ENCODE measurements at places on chromosomes 11 and 22. TPM values are rescaled to one million over a fixed set of nuclear protein-coding genes. Genes with fewer than 3 reads are reported as not detected.

DNA sequence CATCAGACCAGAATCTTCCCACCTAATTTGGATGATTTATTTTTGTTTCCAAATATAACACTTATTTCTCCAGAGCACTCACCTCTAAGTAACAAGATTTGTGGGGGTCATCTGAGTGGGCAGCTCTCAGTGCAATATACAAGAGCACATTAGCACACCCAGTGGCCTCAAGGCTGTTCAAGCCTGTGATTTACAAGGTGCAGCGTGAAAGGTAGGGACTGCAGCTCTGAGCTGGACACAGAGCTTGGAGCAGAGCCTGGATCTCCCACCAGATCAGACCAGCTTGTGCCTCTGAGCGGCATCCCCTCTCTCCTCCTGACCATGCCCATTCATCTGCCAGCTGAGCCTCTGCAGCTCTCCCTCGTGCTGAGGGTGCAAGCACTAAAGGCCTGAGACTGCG, 323.3 kb upstream of the ZC3H12C start:
- no peak for DNase-seq

DNA sequence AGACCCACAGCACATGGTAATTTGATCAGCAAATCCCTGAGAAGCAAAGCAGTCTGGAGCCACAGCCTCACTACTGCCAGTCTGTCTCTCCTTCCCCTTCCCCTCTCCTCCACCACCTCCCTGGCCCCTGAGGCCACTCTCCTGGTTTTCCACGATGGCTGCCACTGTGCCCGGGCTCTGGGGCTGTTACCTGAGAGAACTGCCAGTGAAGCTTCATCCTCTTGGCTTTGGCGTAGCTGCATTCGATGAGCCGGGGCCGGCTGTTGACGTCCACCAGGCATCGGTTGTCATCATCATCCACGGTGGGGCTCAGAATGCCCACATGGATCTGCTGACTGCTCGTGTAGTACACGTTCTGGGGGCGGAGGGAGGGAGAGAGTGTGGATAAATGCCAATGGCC, 60.2 kb downstream of the CSNK2A3 start:
- no peak for DNase-seq

GRCh38 chr22:44098021-44098739, 74.1 kb downstream of the PARVB start:
- no peak for DNase-seq

DNA sequence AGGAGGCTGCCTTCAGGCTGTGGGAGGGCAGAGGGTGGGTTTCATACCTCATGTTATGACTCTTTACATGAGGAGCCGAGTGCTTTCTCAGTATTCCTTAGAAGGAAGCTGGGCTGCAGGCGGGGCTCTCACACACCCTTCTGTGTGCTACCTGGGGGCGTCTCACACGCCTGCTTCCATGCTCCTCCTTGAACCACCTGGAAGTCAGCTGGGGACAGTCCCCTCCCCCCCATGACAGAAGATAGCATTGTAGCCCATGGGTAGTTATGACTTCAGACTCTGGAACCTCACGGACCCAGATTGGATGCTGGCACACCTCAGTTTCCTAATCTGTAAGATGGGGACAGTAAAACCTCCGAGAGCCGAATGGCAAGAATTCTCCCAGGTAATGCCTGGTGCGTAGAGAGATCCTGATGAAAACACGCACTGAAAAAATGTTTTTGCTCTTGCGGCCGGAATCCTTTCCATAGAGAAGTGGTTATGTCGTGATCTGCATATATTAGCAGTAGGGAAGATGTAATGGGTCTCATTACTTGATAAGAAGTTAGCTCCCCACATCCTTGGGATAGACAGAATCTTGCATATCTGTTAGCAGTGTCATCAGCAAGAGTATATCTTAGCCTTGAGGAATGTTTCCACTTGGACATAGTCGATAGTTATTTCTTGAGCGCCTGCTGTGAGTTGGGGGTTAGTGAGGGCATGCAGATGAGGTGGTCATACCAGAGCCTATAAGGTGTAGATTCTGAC, 4.9 kb downstream of the DAGLA start:
- no peak for DNase-seq

H19 gene
- 22.5 TPM for polyA plus RNA-seq
